ENCODE measurements at places on chromosomes 4 and X.

GRCh38 chr4:5051278-5052203 lies at the start of gene STK32B:
Gene STK32B (plus strand): TSS chr4:5051480.
- no peak for DNase-seq

- no peak for DNase-seq
These were observed 1.7 kb downstream of the PPP2R2C start for GRCh38 chr4:6470502-6471306.

DNA sequence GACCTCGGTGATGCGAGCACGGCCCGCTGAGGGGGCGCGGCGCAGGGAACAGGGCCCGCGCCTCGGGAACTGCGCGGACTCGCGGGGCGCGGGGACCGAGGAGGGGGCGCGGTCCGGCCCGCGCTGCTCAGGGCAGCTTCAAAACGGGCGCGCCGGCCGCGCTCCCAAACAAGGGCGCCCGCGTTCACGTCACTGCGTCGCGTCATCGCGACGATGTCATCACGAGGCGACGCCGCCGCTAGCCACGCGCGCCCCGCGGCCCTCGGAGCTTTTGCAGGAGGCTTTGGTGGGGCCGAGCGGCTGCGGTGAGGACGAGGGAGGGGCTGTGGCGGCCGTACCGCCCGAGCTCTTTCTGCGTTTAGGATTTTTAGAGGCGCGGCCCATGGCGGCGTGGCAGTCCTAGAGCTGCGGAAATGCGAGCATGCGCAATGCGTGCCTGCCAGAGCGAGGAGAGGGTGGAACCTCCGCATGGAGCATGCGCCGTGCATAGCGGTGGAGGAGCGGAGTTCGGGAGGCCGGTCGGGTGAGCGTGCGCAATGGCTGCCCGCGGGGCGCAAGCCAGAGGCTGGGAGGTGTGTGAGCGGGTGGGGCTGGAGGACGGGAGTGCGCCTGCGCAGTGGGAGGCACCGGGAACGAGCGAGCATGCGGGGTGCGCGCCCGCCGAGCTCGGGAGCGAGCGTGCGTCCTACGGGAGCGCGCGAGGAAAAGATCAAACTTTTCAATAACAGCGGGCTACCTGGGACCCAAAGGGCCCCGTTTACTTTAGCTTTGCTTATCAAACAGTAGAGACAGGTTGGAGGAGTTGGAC lies at the start of gene PPP2R3B:
PPP2R3B (minus strand) TSS at position 140 of the 808 bp plus-strand sequence. CDS start 216 bp downstream, outside the sequence.
- DNase-seq, result peak; percentile 97

- no peak for DNase-seq
These were observed 1504.5 kb upstream of the PCDH10 start for GRCh38 chr4:131644619-131645018.

GRCh38 chrX:35670889-35671288 lies 127.3 kb upstream of the MAGEB16 start:
- no peak for DNase-seq

GRCh38 chrX:38214551-38215531 lies 5.8 kb downstream of the SRPX start:
- no peak for DNase-seq

DNA sequence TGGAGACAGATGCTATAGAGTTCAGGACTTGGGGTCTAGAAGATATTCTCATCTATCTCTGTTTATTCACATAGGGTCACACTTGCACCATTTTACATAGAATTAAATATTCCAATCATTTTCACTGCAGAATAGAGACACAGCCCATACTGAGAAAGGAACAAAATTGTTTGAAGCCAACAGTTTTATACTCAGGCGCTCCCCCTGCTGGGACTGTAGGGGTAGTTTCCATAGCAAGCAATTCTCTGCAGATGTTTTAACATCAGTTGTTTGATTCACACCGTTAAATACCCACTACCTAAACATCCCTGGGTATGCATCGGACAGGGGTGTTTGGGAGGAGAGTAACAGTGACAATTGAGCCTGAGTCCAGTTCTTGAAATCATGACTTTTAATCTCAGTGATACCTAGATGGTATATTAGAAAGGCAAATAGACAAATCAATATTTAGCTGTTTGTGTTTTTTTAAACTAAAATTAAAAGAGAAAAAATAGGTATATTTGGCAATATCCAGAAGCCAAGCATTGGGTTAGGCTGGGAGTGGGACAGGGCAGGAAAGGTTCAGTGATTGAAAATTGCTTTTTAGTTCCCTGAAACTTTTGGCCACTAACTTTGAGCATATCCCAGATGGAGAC lies 33.8 kb downstream of the LONRF3 start:
- DNase-seq, result peak; percentile 10

GRCh38 chr4:136939781-136940180 lies 592.5 kb downstream of the PCDH18 start:
- no peak for DNase-seq

- DNase-seq, result no peak
These were observed 303.7 kb upstream of the MAGEB2 start for GRCh38 chrX:29911673-29912072.

DNA sequence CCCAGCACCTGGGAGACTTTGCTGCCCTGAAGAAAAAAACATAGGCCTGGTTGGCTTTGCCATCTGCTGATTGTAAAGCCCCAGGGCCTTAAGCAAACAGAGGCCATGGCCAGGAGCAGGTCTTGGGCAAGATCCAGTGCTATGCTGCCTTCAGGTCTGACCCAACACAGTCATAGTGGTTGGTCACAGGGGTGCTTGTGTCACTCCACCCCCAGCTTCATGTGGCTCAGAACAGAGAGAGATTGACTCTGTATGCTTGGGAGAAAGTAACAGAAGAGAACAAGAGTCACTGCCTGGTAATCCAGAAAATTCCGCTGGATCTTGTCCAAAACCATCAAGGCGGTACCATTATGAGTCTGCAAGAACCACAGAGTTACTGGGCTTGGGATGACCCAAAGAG lies 24.4 kb upstream of the SMARCA5 start:
- DNase-seq, result no peak

GRCh38 chr4:174540175-174540574 lies 17.9 kb upstream of the HPGD start:
- DNase-seq, result no peak

DNA sequence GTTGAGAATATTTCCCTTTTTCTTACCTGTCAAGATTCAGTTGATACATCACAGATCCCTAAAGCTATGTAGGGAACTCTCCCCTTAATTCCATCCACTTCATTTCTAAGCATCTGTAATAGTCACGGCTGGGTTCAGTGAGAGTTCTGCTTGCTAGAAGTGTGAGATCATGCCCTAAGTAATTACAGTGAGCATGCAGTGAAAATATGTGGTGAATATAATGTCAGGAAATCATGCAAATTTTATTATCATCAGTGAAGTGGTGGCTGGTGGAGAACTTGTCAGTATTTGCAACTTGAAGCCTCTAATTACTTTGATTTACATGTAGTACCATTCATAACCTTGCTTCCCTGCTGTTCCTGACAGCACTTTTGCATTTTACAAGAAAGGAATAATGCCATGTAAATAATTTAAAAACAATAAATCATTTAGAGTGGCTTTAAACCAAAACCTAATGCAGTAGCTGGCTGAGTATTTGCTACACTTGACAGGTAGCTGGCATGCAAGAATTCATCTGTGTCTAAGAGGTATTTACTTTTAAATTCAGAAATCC lies 28.3 kb upstream of the CFAP299 start:
- DNase-seq, result no peak

DNA sequence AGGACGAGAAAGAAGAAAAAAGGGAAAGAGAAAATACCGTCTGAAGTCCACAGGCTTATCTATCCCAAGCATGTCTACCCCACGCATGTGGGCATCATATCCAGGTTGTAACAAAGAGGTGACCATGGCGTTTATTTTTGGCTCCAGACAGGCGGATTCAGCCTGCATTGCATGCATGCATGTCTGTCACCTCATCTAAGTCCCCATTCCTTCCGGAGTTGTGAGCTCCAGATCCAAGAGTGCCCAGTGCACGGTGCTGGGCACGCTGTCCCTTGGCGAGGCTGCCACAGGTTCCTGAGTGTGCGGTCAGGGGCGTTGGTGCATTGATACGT lies 905 bp upstream of the GALNTL6 start:
- DNase-seq, result no peak

DNA sequence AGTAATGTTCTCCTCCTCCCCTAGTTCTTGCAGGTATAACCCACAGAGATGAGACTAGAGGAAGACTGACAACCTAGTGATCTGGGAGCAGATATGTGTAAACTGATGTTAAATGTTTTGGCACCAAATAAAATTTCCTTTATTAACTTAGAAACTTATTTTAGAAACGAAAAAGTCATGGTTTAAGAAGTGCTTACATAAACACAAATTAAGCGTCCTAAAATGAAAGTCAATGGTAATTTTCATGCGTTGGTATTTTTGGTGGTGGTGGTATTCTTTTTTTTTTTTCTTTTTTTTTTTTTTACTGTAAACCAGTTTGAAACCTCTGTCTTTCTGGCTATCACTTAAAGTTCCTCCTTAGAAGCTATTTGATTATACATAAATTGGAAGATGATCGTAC lies 1438.1 kb upstream of the TENM3 start:
- no peak for DNase-seq

GRCh38 chr4:142959173-142959572 lies 113.1 kb upstream of the INPP4B start:
- no peak for DNase-seq

- no peak for DNase-seq
These were observed 1003.2 kb downstream of the C4orf33 start for GRCh38 chr4:130099105-130099504.

GRCh38 chr4:123497340-123497739 lies 100.7 kb downstream of the SPRY1 start:
- no peak for DNase-seq

GRCh38 chr4:113222471-113222870 lies 173.0 kb downstream of the ANK2 start:
- no peak for DNase-seq

DNA sequence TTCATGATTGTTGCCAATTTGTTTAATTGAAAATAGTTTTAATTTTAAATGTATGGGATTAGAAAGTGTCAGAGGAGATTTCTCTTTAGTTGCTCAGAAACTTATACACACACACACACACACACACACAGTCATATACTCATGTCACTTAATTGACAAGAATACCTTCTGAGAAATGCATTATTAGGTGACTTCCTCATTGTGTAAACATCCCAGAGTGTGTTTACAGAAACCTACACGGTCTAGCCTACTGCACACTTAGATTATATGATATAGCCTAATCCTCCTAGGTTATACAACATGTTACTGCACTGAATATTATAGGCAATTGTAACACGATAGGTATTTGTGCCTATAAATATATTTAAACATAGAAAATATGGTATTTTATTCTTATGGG lies 1327.4 kb downstream of the FSTL5 start:
- DNase-seq, result no peak

DNA sequence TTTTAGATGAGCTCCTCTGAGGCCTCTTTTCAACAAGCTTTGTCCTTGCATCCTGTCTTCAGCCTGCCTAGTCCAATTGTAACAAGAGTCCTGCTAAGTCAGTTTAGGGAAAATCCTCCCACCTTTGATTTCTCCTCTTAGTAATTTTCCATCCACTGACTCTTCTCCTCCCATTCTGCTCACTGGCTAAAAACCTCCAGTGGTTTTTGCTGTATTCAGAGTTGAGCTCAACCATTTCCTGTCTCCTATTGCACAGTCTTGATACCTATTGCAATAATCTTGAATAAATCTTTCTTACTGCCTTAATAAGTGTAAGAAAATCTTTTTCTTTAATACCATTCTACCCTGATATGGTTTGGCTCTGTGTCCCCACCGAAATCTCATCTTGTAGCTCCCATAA lies 117.8 kb upstream of the ENPP6 start:
- DNase-seq, result no peak

GRCh38 chr4:113941836-113942235 lies 37.6 kb downstream of the ARSJ start:
- DNase-seq, result no peak

GRCh38 chr4:48119646-48120045 lies 14.4 kb downstream of the TXK start:
- DNase-seq, result no peak

DNA sequence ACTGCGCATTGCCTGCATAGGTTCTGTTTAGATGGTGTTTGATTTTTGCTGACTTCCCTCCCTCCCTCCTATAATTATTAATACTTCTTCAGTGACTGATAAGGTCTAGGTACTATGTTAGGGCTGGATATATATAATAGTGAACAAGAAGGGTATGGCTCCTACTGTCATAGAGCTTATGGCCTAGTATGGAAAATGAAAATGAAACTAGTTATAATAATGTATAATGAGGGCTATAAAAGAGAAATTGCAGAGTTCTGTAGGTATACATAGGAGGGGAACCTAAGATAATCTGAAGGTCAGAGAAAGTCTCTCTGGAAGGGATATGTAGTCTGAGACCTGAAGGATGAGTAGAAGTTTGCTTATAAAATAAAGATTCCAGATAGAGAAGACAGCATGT lies 102.1 kb downstream of the DCK start:
- DNase-seq, result no peak

DNA sequence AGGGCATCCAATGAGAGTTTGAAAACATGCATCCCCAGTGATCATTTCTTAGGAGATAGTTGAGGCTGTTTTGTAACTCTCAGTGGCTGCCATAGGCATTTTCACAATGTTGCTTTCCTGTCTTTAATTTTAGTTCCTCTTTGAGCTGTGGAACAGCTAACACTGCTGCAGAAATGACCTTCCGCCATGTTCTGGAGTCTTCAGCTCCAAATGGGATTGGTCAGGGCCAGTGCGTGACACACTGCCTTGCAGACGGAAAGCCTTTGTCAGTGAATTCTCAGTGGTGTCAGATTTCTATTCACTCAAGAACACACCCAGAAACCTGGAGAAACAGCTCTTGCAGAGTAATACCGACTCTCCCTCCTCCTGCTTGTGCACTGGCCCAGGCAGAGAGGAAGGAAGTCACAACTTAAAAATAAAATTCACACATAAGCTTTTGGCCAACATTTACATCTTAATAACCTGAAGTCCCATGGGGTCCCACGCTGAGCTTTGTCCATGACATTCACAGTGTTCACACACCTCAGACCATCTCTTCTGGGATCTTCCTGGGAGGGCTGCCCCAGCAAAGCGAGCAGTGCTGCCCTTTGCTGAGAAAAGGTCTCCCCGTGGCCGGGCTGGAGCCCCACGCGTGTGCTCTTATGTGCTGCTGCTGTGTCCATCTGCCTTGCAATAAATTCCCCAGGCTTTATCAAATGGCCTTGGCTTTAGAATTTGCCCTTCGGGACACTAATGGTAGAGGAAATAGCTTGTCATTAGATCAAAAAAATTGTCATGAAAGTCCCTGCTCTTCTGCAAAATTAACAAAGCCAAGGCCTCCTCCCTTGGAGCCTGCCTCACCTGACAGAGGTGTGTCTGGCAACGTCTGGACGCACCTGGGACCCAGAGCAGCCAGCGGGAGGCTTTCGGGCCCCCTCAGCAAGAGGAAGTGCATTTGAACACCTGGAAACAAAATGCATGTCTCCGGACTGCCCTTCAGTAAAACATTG lies 126.8 kb downstream of the IRF2 start:
- DNase-seq, result no peak

- no peak for DNase-seq
These were observed 219.7 kb upstream of the ETNPPL start for GRCh38 chr4:108982402-108983185.

DNA sequence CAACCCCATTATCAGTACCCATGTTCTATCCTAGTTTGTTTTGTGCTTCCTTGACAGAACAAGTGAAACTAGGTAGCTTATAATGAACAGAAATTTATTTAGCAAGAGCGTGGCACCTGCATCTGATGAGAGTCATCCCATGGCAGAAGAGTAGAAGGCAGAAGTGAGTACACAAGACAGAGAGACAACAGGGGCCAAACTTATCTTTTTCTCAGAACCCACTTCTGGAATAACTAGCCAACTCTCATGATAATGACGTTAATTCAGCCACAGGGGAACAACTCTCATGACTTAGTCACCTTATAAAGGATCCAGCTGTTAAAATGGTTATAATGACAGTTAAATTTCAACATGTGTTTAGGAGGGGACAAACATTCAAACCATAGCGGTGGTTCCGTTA lies 644.9 kb downstream of the TECRL start:
- DNase-seq, result no peak

Data from stimulated activated CD4-positive, alpha-beta T cell treated with anti-CD3 and anti-CD28 coated beads, Interleukin-15, amount 100 ng/mL, for 1 hour (primary cell).